Activated T-cell treated with anti-CD3 and anti-CD28 coated beads for 48 hours (primary cell): ENCODE measurements at places on chromosomes 1 and 21.

DNA sequence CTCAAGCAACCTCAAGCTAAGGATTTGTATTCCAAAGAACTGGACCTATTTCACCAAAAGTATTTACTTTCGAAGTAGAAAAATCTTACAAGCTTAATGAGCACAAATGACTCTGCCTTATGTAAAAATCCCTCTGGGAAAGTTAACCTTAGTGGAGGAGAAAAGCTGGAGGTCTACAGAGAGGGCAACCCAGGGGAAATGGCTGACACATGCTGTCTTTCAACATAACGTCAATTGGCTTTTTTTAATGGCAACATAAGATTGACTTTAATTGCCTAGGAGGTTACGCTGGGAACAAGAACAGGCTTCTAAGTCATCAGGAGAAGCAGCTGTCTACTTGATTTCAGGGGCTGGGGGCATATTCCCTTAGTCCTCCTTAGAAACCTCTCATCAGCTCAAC lies 52.3 kb downstream of the UTP25 start:
- DNase-seq = no peak

DNA sequence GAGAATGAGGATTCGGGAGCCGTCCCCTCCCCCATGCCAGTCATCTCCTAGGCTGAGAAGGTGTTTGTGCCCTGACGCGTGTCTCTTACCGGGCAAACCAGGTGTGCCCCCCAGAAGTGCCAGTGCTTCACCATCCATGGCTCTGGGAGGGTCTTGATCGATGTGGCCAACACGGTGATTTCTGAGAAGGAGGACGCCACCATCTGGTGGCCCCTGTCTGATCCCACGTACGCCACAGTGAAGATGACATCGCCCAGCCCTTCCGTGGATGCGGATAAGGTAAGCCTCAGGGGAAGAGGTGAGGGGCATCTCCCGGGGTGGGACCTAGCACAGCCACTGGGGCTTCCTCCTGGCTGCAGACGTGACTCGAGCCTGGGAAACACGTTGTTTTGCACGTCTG lies 959 bp downstream of the PADI6 start:
- no peak for DNase-seq

GRCh38 chr1:107662971-107663370 lies 302.0 kb downstream of the VAV3 start:
- no peak for DNase-seq

DNA sequence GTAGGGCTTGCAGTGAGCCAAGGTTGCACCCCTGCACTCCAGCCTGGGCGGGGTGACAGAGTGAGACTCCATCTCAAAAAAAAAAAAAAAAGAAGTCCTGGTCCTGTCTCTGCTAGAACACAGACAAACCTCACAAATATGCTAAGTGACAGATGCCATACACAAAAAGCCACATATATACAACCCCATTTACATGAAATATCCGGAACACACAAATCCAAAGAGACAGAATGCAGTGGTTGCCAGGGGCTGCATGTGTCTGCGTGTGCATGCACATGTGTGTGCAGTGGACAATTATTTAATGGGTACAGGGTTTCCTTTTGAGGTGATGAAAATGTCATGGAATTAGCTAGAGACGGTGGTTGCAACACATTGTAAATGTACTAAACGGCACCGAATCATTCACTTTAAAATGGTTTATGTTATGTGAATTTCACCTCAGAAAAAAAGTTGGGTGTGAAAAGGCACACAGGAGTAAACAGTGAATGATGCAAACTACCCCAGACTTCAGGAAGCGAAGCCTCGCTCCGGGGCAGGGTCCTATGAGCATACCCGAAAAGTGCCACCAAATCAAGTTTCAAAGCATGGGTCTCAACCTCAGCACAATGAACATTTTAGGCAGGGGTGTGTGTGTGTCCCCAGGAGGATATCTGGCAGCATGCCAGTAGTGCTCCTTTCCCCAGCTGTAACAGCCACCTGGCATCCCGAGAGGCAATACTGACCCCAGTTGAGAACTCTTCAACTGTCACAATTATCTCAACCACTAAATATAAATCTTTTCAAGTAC lies 48.3 kb downstream of the GNB1 start:
- no peak for DNase-seq

- DNase-seq = no peak
Measured at GRCh38 chr1:222788402-222789156, 26.3 kb upstream of the DISP1 start.

GRCh38 chr1:202279806-202280205 lies 61.9 kb downstream of the UBE2T start:
- no peak for DNase-seq

DNA sequence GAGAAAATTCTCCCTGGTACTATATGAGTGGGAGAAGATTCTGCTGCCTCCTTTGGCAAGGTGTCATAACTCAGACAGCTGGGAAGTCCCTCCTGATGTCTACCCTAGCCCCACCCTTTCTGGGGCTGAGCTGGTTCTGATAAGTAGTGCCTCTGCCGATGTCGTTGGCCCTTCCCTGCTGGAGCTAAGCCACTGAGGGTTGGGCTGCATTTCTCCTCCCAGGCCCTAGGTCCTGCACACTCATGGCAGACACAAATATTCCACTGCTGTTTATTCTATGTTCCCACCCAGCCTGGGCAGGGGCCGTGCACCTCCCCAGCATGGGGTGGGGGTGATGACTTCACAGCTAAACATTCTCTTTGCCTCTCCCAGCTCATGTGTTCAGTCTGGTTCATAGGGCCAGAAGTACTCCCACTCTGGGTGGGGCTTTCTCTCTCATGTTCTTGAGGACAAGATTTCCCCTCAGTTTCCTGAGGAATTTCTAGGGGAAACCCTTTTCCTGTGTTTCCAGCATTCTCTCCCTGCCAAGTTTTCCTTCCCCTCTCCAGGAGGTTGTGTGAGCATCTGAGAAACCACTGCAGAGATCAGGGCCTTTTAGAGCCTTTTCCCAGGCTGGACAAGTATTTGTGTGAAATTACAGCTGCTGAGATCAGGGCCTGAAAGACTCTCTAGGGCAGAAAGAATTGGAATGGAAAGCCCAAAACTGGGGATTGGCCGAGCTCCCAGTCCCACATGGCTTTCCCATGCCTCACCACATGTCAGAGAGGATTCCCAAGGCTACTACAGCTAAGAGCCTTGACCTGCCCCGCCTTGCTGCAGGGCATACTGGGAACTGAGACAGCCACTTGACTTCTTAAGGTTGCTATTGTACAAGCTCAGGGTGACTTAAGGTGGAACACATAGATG lies 66.2 kb downstream of the ATP2B4 start:
- DNase-seq = no peak

GRCh38 chr1:177311111-177311510 lies 140.4 kb downstream of the BRINP2 start:
- DNase-seq = no peak

GRCh38 chr1:119626011-119626545 lies 22.0 kb downstream of the ZNF697 start:
- DNase-seq = no peak

- DNase-seq = no peak
Measured at GRCh38 chr1:39344394-39345154, 140.1 kb downstream of the MACF1 start.

GRCh38 chr1:33433509-33434362 lies 2.8 kb upstream of the PHC2 start:
- DNase-seq = no peak

GRCh38 chr1:224375059-224375458 lies 18.4 kb downstream of the CNIH4 start:
- no peak for DNase-seq

DNA sequence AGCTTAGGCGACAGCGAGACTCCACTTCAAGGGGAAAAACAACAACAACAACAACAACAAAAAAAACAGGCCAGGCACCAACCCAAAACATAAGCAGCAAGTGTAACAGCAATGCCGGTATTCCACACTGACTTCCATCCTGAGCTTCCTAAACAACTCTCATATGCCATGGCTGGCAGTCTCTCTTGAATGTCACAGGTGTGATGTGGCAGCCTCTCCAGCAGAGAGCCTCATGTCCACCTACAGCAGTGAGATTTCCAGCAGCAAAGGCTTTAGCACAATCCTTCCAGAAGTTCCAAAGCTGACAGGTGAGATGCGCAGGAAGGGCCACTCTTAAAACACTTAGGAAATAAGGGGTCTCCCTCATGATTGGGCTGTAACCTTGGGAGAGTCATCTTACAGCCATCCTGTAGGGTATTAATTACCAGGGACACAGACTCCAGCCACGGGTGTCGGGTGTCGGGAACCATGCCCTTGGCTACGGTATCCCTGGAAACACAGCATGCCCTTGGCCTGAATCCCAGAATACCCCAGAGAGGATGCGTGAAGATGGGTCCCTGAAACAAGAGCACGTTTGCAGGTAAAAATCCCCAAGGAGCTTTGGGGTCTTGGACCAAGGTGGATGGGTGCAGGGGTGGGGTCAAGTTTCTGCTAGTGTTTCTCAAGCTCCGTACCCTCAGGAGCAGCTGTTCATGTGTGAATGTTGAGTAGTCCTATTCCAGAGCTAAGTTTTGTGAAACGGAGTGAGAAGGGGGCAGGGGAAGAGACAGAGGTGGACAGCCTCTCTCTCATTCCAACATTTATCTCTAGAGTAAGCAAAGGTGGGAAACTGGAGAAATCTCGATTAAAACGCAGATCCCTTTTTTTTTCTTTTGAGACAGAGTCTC lies 31.4 kb downstream of the CLSTN1 start:
- no peak for DNase-seq

DNA sequence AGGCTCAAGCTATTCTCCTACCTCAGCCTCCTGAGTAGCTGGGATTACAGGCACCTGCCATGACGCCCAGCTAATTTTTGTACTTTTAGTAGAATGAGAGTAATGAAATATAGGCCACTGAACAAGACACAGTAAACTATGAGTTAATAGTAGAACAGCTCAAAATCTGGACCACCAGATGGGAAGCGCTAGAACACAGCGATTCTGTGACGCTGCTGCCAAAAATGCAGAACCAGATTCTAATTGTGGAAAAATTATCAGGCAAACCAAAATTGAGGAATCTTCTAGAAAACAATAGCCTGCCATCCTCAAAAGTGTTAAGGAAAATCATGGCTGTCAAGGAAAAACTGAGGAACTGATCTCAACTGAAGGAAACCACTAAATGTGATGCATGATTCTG lies 111.4 kb upstream of the TIAM1 start:
- DNase-seq = no peak
